ENCODE measurements at places on chromosomes 5 and 9.

- no peak for DNase-seq
These were observed at the start of gene HSD17B3 for GRCh38 chr9:96302021-96302420. Gene HSD17B3, minus strand, starts transcription at chr9:96302176. Its CDS starts 72 bp downstream, at chr9:96302104.

GRCh38 chr9:128540634-128541360, 11.6 kb upstream of the SPTAN1 start:
- DNase-seq = no peak

GRCh38 chr5:73154208-73155006, 18.6 kb upstream of the TMEM174 start:
- DNase-seq = no peak

DNA sequence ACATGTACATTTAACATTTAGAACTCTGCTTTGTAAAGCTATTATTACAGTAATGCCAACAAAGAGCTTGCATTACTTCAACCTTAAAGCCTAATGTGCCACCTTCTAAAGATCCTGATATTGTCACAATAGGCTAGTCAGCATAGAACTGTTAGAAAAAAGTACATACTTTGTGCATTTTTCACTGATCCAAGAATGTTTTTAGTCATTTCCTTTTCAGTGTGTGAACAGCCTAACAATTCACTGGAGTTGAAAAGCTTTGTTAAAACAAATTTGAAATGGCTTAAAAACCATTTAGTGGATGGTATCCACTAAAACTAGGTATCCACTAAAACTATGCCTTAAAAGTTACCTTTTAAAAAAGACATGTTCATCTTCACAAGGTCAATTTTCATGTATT, 4.5 kb downstream of the RPS6 start:
- DNase-seq = no peak

DNA sequence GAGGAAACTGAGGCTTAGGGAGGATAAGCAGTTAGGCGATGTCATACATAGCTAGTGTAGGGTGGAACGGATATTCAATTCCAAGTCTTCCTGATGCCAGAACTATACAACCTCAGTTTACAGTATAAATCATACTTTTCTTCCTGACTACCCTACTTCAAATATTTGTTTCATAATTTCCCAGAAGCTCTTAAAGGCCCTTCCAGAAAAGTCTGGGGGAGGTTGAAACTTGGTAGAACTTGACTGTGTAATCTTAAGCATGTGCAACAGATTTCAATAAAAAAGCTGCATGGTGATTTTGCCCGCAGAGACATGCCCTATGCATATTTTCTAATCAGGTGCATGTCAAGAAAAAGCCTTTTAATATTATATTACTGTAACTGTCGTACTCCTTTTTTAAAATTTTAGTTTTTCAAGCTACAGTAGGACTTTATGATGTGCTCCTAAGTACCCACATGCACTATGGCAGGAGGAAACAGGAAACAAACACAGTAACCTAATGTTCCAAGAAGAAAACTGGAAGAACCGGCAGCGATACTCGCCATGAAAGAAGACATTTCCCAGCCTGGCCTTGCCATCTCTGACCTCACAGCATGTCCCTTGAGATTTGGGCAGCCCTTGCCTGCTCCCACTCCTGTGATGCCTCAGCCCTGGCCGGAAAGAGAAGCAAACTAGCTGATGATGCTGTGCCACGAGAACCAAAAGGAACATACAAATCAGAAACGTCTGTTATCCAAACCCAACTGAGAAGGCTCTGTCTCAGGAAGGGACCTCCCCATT, 266.0 kb downstream of the EFNA5 start:
- DNase-seq = no peak

- no peak for DNase-seq
These were observed 13.8 kb upstream of the NKD2 start for GRCh38 chr5:994821-995220.

DNA sequence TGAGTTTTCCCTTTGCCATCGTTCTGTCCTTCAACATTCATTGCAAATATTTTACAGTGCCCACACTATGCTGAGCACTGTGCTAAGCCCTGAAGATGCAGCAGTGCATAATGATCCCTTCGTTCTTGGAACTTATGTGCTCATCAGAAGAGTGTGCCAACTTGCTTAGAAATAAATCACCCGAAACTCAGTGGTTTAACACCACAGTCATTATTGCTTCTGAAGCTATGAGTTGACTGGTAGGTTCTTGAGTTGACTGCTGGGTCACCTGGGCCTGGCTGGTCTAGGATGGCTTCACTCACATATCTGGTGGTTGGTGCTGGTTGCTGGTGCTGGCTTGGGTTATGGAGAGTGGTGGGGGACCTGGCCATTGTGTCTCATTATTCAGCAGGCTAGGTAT, 20.9 kb downstream of the PCSK5 start:
- no peak for DNase-seq

DNA sequence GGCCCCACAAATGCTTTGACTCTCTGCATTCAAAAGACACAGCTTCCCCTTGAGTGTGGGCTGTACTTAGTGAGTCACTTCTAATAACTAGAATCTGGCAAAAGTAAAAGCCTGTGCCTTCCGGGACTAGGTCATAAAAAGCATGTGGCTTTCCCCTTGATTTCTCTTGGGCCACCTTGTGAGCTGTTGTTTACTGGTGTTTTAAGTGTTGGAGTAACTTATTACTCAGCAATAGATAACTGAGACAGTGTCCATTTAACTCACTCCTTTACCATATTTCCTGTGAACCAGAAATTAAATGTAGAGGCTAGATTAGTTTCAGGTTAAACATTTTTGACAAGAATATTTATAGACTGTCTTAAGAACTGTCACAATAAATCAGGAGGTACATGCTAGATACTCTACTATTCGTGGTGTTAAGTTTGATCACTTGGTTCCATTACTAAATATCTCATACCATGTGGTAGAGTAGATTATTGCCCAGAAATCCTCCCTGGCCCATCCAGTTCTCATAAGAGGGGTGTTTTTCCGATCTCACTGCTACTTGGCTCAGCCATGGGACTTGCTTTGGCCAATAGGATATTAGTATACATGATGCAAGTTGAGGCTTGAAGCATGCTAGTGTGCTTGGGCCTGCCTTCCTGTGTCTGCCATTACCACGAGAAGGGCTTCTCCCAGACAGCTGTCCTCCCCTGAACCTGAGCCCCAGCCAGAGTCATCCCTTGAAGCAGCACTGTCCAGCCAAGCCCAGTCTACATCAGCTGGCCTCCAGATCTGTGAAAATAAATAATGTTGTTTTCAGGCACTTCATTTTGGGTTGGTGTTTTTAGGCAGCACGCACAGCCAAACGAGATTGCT, 10.4 kb upstream of the CMBL start:
- DNase-seq = no peak

GRCh38 chr9:91162311-91162710, 199.4 kb downstream of the AUH start:
- DNase-seq = no peak

- no peak for DNase-seq
These were observed 30.1 kb downstream of the PTPA start for GRCh38 chr9:129141066-129142041.

- no peak for DNase-seq
These were observed 35.3 kb upstream of the ZNF131 start for GRCh38 chr5:43085453-43085852.

- no peak for DNase-seq
These were observed 536 bp upstream of the STX17 start for GRCh38 chr9:99905833-99906402.

DNA sequence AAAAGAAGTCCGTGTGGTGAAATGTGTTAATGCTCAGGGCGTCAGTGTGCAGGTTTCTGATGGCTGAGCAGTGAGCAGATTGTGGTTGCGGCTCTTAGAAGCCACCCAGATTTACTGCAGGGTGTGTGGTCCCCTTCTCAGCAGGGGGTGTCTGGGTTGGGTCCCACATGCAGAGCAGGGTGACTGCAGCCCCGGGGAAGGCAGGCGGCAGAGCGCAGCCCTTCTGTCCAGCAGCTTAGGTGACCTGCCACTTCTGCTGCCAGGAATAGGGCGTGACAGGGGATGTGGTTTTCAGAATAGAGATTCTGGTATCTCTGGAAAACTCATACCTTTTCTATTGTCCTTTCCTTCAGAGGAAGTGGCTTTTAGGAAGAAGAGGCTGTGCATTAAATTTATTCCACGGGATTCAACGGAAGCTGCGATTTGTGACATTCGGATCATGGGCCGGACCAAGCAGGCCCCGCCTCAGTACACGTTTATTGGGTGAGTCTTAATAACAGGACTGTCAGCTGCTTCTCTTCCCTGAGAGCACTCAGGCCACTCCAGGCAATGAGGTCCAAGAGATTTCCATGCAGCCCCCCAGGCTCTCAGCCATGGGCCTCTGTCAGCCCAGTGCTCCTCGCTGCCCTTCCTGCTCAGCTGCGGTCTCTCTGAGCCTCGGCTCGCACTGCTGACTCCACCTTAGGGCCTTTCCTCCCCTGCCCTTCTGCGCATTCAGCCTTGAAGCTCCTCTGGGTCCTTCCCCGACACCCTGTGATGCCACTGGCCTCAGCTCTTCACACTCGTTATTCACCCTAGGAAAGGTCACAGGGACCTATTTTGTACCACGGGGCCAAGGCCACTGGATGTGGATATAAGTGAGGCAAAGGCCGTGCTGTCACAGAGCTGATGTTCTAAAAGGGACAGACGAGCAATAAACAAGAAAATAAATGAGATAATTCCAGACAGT, 65.4 kb downstream of the MVB12B start:
- DNase-seq = no peak

DNA sequence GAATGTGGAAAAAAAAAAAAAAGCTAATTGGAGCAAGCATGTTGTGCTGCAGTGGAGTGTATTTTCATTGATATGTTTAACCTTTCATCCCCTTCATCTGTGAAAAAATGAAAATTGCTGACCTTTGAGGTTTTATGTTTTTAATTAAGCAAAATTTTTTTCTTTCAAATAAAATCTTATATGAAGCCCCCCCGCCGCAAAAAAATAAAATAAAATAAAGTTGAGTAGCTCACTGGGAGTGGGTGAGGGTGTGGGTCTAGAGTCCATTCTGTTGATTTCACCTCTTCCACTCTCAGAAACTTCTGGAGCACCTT, 43.3 kb downstream of the TEK start:
- DNase-seq = no peak

DNA sequence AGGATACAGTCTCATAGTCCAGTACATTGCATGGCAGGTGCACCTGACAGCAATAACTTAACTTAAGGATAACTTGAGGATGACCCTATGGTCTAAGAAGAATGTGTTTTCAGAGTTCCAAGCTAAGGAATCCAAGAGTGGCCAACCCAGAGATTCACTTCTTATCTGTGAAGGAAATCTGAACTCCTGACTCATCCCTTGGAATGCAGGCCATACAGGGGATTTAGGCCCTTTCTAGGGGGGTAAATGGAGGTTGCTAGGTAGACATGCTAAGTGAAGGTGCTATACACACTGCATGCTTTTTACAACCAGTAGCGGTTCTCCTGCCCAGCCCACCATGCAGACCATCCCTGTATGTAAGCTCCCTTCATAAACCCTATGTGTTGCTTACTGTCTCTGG, 50.4 kb downstream of the HTR1A start:
- no peak for DNase-seq

DNA sequence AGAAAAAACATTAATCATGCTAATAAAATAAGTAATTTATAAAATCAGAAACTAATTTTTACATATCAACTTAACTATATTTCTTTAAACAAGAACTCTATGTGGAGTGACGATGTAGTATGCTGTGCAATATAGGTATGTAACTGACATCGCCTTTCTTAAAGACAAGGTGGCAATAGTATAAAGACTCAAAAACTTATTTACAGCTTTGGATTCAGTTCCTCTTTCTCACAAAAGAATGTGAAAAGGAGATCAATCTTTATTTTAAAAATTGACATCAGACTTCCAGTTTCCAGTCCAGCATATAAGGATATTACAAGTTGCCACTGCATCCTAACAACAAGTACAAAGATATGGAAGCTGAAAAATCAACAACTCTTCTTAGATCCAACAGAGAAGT, 260.3 kb downstream of the TRIM36 start:
- DNase-seq = no peak

DNA sequence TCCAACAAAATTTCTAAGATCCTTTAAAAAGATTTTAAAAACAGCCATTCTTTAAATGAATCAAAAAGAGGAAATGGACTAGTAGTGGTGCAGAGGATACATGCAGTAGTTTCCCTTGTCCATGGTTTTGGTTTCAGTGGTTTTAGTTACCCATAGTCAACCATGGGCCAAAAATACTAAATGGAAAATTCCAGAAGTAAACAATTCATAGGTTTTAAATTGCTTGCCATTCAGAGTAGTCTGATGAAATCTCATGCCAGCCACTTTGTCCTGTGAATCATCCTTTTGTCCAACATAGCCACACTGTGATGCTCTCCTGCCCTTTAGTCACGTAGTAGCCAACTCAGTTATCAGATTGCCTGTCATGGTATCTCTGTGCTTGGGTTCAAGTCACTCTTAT, 286.1 kb downstream of the ANXA1 start:
- no peak for DNase-seq

DNA sequence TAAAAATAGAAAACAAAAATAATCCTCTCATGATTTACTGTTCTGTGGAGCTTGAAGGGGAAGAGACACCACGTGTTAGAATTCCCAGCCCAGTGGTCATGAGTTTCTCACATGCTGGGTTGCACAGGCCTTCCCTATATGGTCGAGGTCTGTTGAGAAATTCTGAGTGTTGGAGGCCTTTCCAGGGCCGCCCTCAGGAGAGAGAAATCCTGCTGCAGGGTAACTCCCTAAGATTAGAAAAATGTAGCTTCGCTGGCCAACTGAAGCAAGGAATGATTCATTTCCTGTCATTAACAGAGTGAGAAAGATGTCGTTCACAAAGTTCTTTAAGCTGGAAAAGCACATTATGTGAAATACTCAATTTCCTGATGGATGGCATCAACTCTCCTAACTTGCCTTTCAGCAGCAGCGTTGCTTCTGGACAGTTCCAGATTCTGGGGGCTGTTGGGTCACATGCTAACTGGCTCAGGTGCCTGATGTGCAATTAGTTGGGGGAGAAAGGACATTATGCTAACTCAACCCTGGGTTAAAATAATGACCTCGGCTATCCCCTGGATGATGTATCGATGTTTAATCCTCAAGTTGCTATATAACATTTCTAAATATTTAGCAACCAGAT, 104.8 kb upstream of the CD180 start:
- no peak for DNase-seq

DNA sequence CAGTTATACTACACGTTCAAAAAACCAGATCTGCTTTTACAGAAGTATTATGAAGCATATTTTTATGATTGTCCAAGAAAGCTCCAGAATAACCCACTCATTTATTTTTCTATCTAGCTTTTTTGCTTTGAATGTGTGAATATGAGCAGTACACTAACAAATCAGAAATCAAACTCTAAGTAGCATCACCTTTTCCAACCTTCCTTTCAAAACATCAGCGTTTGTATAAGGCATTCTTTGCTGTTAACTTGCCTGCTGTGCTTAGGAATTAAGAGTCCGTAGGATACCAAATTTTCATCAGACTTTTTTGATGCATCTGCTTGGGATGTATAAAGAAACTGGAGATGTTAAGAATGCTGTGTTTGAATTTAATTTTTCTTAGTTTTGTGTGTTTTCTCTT, 3.8 kb downstream of the TLE4 start:
- no peak for DNase-seq
